ENCODE measurements at places on chromosomes 6 and 20. TPM values are rescaled to one million over a fixed set of nuclear protein-coding genes. Genes with fewer than 3 reads are reported as not detected.

OR2B6 gene
- not detected for total RNA-seq

DNA sequence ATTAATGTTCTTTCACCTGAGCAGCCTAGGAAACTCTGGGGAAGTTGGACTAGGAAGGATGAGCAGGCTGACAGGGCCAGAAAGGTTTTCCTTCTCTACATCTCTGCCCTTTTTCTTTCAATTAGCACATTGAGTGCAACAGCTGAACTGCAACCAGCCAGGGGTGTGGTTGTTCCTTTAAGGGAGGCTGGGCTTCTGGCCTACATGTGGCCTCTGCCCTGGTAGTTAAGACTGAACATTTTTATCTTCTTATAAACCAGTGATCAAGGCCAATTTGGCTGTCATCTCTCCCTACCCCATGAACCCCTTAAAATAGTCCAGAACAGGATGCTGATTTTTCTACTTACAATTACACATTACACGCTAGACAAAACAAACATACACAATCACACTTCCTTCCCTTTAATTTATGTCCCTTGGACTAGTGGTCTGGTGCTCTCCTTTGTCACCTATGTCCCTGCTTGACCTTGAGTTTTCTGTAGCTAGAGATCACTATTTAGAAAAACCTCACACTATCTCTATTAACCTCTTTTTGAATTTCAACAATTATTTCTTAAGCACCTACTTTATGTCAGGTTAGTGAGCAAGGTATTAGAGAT is 60.3 kb downstream of the RNF217 start:
- ATAC-seq, result peak; percentile 45

DNA sequence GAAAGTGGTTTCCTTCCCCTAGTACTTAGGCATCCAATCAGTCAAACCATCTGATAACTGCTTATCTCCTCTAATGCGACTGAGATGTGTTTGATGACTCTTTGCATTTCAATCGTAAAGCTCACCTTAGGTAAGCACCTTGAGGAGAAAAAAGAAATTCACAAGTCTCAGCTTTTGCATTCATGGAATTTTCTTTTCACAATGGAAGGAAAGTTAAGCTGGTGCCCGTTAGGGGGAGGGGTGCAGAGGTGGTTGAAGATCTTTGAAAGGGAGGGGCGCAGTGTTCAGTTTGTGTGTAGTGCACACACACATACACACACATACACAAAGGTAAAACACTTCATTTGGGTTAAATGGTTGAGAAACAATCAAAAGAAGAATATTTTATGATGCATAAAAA is 87.1 kb upstream of the SALL4 start:
- no peak for ATAC-seq

GRCh38 chr6:142802124-142802523 is 142.9 kb downstream of the HIVEP2 start:
- ATAC-seq, result peak; percentile 89

C20orf141 gene
- not detected for total RNA-seq

DNA sequence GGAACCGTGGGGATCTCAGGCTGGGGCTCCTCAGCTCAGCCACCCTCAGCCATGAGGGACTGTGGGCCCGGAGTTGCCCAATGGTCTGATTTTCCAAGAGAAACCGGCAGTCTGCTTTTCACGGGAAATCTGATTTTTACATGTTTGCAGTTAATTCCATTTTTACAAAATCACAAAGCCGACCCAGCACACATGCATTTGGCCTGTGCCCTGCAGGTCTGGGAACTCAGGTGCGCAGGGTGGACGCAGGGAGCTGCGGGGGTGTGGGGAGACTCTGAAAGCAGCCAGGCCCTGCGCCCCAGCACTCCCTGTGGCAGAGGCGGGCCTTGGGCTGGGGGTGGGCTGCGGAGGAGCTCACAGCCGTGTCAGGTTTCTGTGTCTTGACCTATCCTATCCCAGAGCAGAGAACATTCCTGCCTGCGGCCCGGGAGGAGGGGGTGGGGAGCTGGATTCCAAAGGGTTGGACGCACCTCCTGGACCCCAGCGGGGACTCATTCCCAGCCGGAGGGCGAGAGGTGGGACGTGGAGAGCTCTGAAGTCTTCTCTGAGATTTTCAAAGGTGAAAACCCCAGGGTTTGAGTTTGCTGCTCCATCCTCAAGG is 60.6 kb downstream of the ADNP start:
- no peak for ATAC-seq

DNA sequence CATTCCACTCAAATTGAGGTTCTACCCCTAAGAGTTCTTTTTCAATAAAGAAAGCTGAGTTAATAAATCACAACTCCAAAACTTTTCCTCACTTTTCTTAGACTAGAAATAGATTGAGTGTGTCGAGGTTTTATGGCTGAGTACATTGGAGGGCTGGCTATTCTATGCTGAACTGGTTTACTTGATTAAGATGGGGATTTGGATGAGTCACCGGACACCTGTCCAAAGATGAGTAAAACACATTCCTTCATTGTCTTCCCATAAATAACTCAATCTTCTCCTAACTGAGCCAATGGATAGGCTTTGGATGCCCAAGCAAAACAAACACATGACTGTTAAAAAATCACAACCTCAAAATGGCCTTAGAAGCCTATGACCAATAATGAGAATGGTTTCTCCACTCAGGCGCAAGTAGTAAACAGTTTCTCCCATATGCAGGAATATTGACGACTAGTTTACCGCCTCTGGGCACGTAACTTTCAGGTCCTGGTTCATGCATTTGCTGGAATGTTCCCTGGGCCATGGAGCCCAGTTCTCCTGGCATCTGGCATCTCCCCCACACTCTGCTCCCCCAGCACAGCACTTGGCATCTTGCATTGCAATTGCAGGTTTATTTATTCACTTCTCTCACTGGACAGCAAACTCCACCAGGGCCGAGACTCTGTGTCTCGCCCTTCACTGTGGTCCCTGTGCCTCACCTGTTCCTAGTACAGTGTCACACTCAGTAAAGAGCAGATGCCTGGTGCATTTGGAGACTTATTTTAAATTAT is 43.9 kb downstream of the BCAS1 start:
- ATAC-seq, result no peak

DNA sequence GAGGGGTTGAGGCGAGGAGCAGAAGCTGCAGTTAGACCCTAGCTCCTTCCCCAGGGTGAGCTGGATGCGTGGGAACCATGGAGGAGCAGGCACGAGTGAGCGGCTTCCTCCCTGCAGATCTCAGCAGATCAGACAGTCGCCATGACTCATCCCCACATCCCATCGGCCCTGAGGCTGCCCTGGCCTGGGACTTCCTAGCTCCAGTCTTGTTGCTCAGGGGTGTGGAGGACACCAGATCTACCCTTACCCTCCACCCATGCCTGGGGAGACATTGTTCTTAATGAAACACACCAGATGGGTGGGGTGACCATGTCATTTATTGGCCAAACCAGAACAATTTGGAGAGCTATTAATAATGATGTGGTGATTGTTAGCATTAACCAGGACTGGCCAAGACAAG is 36.3 kb upstream of the TGM2 start:
- peak; percentile 50 for ATAC-seq

ADGRF1 gene
- total RNA-seq, result 32.8 TPM

DNA sequence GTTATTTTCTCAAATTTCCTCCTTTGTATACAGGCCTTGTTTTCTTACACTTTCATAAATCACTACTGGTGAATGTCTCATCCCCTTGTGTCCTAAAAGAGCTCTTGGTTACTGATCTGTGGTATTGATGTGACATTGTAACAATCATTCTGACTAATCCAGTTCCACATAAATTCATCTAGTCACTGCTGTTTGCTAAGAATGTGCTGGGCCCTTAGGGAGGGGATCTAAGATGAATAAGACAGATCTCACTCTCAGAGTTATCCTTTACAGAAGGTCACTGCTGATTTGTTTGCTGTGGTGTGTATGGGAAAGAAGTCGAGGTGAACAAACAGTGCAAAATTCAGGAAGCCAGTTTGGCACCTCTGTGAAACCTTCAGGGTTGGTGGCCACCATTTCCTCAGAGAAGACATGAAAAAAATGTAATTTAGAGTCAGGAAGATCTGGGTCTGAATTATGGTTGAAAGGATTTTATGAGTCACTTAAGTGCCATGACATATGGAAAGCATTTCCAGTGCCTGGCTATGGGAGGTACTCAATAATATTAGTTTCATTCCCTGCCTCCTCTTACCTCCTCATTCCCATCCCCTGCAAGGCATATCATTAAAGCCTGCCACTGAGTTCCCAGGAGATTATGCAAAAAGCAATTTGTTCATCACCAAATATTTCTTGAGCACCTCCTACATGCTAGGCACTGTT is 121.8 kb downstream of the COL9A1 start:
- no peak for ATAC-seq

Measured in esophagus mucosa (tissue), 1 donor.